CD4-positive, alpha-beta memory T cell (primary cell): ENCODE measurements at places on chromosomes 12 and 14. TPM values are rescaled to one million over a fixed set of nuclear protein-coding genes. Genes with fewer than 3 reads are reported as not detected.

DNA sequence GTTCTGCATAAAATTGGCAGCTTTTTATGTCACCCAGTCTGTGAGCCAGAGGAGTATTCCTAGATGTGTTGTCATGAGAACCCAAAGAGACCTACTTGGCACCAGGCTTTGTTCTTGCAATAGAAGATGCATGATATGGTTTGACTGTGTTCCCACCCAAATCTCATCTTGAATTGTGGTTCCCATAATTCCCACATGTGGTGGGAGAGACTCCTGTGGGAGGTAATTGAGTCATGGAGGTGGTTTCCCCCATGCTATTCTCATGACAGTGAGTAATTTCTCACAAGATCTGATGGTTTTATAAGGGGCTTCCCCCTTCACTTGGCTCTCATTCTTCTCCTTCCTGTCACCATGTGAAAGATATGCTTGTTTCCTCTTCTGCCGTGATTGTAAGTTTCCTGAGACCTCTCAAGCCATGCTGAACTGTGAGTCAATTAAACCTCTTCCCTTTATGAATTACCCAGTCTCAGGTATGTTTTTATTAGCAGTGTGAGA is 572.0 kb upstream of the ATP2B1 start:
- no peak for DNase-seq

- peak; percentile 93 for DNase-seq
Measured at GRCh38 chr12:104303538-104304151, at the start of gene EID3. Gene EID3 (plus strand): TSS chr12:104303739. CDS start chr12:104303935, 196 bp downstream.

DNA sequence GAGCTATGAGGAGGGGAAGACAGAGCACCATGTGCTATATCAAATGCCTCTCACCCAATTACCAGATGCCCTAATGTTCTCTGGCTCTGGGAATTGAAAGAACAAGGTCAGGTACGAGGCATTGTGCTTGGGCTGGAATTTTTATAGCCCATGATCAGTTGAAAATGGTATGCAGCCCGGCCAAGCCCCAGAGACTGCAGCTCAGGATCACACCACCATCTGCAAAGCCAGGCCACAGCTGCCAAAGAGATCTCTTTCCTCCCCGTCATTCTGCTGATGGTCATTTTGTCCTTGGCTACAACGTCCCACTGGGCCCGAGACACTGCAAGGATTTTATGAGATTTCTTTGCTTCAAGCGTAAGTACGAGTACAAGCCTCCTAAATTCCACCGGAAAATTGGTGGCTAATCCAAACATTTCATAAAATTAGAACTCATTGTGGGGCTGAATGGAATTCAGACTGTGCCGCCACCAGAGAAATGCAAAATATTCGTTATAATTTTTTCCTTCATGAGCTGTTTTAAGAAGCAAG is 15.1 kb downstream of the NUAK1 start:
- no peak for DNase-seq

GRCh38 chr14:77859934-77860570 is 60.1 kb downstream of the ADCK1 start:
- DNase-seq, result no peak

DNA sequence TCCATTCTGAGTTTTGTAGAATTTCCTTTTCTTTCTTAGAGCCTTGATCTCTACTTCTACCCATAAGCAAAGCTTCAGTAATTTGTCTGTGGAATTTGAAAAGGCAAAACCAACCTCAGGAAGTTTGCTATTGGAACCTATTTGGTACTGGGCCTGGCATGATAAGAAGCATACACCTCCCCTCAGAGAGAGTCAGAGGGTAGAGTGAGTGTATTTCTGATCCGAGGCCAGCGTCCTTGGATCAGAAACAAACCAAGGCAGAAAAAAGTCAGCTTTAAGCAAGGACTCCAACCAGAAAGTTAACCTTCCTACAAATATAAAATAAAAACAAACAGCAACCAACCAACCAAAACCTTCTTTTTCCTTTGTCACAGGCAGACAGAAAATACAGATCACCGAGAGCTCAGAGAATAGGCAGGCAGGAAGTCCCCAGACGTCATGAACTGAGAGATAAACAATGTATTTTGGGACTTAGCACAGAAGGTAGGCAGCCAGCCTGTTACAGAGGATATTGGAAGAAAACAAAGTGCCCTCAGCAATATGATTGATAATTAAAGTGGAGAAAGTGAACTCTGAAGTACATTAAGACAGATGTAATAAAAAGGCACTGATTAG is 141.5 kb downstream of the NEDD1 start:
- DNase-seq, result no peak

HOXC12 gene
- total RNA-seq, result not detected

RNU4-1 gene
- 1,200 TPM for total RNA-seq

ARL1 gene
- 41.0 TPM for total RNA-seq
